ENCODE measurements at places on chromosomes 13 and 19.

- DNase-seq = peak; percentile 67
Measured at GRCh38 chr19:56838024-56838908, 2.3 kb downstream of the PEG3 start.

GRCh38 chr13:64704121-64704649 is 2526.0 kb downstream of the PCDH9 start:
- DNase-seq = no peak

DNA sequence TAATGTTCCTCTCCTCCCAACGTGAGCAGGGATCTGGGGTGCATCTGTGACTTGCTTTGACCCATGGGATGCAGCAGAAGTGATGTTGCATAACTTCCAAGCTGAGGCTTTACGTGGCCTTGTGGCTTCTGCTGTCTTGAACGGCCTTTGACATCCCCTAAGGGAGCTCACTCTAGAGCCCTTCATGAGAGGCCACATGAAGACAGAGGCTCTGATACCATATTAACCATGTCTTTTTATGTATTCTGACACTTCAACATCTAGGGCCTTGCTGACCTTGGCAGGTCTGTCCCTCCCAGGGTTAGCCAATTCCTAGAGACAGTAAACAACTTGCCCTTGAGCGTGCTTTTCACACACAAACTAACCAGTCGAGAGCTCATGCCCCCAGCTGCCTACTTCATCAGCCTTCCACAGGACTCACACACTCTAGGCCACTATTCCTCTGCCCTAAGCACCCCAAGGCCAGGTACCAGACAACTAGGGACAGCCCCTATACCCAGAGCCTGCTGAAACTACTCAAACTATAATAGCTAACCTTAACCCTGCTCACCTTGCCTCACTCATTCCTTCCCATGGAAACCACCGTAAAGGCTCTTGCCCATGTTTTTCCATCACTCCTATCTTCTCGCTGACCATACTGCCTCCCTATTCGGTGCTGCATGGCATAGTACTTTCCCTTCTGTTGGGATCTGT is 45.4 kb downstream of the CCDC70 start:
- DNase-seq = no peak

- DNase-seq = no peak
Measured at GRCh38 chr13:40648841-40649240, 17.6 kb downstream of the FOXO1 start.
